H9 (cell line): ENCODE measurements at places on chromosomes 5 and 9. TPM values are rescaled to one million over a fixed set of nuclear protein-coding genes. Genes with fewer than 3 reads are reported as not detected.
A peak's percentile ranks its signal among the peaks of the same experiment; 100 is the strongest.

CFAP90 gene
- total RNA-seq, result 0.35 and 0.44 TPM in 2 replicates

APBA1 gene
- total RNA-seq, result 1.7 and 1.8 TPM in 2 replicates

MCTP1 gene
- total RNA-seq, result 2.5 and 3.0 TPM in 2 replicates

CDKN2B gene
- total RNA-seq, result 0.13 and 0.48 TPM in 2 replicates

SIGMAR1 gene
- 68.2 and 68.3 TPM in 2 replicates for total RNA-seq

CORO2A gene
- 15.5 and 15.8 TPM in 2 replicates for total RNA-seq

GABBR2 gene
- 0.66 and 0.94 TPM in 2 replicates for total RNA-seq

WNT8A gene
- total RNA-seq, result 0.26 and 0.33 TPM in 2 replicates

PFN3 gene
- total RNA-seq, result not detected in 2 replicates

GRCh38 chr5:37808945-37809344 lies 30.9 kb downstream of the GDNF start:
- H3K27ac ChIP-seq, result no peak overlapping the region
- H3K27me3 ChIP-seq, result no peaks in the 10 kb centered on the region; the same call in 1 of the 2 replicates
- DNase-seq, result no peak
- H3K4me1 ChIP-seq, result no peaks in the 10 kb centered on the region; the same call in 1 of the 2 replicates
- no peak overlapping the region for H3K4me3 ChIP-seq

GRCh38 chr9:127690735-127691134 lies 16.1 kb upstream of the CFAP157 start:
- H3K4me1 ChIP-seq, result no peaks in the 10 kb centered on the region
- H3K4me3 ChIP-seq, result no peak overlapping the region
- no peaks in the 10 kb centered on the region for H3K27me3 ChIP-seq

GRCh38 chr5:1720396-1721110 lies 79.1 kb downstream of the MRPL36 start:
- peak; percentile 8 for DNase-seq
- no peak overlapping the region for H3K27ac ChIP-seq
- no peak overlapping the region for H3K4me3 ChIP-seq
- no peaks in the 10 kb centered on the region for H3K27me3 ChIP-seq
- no peaks in the 10 kb centered on the region for H3K4me1 ChIP-seq

DNA sequence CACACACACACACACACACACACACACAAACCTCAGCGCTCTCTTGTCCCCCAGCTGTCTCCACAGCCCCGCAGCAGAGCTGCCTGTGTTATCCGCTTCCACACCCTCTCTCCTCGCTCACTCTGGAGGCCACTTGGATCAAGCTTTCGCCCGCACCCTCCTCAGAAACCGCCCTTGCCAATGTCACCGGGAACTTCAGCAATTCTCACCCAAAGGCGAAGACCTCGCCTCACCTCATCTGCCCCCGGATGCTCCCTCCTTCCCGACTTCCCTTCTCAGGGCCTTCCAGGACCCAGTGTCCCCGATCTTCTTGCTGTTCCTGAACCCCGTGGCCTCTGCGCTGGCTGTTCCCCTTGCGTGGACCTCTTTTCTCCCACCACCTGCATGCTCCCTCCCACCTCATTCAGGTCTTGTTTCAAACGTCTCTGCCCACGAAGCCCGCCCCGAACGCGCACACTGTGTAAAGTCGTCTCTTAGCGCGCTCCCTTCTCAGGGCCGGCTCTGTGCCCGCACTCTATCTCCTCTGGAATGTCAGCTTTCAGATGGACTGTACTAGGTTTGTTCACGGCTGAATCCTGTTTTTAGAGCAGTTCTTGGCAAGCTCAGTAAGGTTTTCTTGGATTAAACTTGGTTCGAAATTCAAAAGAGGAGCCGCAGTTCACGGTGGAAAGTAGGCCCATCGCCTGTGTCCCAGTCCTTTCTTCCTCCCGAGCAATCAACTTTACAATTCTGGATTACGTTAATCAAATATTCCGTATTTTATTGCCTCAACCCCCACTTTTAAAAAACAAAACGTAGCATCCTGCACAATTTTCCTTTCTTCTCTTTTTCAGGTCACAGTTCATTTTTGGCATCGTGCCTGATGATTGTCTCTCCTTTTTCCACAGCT lies 1.0 kb upstream of the TRIM7 start:
- H3K36me3 ChIP-seq, result no peaks in the 10 kb centered on the region
- H3K27me3 ChIP-seq, result peaks cover 26% of the 10 kb centered on the region; the same call in 1 of the 2 replicates
- H3K27ac ChIP-seq, result no peak overlapping the region
- H3K4me3 ChIP-seq, result peak overlapping the region; percentile 99
- DNase-seq, result no peak

- H3K4me1 ChIP-seq, result no peaks in the 10 kb centered on the region
- H3K4me3 ChIP-seq, result no peak overlapping the region
- no peaks in the 10 kb centered on the region for H3K27me3 ChIP-seq
- no peak for DNase-seq
- H3K36me3 ChIP-seq, result no peaks in the 10 kb centered on the region
- no peak overlapping the region for H3K27ac ChIP-seq
These were observed 8.2 kb upstream of the OR13D1 start for GRCh38 chr9:104686081-104686480.

DNA sequence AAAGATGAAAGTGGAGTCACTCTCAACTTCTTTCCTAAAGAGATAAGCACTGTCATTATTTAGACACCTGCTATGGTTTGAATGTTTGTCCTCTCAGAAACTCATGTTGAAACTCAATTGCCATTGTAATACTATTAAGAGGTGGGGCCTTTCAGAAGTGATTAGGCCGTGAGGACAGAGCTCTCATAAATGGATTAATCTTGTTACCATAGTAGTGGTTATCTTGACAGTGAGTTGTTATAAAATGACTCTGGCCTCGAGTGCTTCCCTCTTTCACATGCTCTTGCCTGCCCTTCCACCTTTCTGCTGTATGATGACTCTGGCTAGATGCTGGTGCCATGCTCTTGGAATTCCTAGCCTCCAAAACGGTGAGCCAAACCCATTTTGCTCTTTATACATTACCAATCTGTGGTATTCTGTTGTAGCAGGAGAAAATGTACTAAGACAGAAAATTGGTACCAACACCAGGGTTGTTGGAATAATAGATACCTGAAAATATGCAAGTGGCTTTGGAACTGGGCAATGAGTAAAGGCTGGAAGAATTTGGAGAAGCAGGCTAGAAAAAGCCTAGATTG lies 38.0 kb downstream of the GDA start:
- H3K4me1 ChIP-seq, result no peaks in the 10 kb centered on the region
- peaks cover 14% of the 10 kb centered on the region for H3K36me3 ChIP-seq
- no peaks in the 10 kb centered on the region for H3K27me3 ChIP-seq
- H3K27ac ChIP-seq, result no peak overlapping the region
- no peak overlapping the region for H3K4me3 ChIP-seq
- no peak for DNase-seq

DNA sequence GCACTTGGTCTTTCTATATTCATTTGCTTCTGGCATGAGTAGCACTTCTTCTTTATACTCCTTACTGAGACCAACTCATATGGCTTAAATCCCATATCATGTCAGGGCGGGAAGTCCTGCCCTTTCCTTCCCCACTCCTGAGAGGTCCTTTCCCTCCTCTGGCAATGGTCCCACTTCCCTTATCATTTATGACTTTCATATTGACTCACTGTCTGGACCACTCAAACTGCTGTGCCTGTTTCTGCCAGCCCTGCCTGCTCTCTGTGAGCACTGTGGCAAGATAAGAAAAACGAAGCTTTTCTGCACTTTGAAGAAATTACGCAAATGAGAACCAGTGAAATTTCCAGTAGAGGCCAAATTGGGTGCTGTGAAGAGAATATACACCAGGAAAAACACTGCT lies 58.1 kb downstream of the ZNF474 start:
- no peaks in the 10 kb centered on the region for H3K36me3 ChIP-seq
- H3K4me1 ChIP-seq, result peaks cover 9% of the 10 kb centered on the region; the same call in 1 of the 2 replicates
- H3K4me3 ChIP-seq, result no peak overlapping the region
- no peaks in the 10 kb centered on the region for H3K27me3 ChIP-seq
- no peak for DNase-seq

GRCh38 chr9:137069508-137070091 lies 757 bp downstream of the SAPCD2 start:
- peaks cover 4% of the 10 kb centered on the region for H3K36me3 ChIP-seq
- DNase-seq, result no peak
- no peaks in the 10 kb centered on the region for H3K27me3 ChIP-seq

- peak; percentile 27 for DNase-seq
- no peaks in the 10 kb centered on the region; the same call in 1 of the 2 replicates for H3K4me1 ChIP-seq
- H3K36me3 ChIP-seq, result no peaks in the 10 kb centered on the region
- no peak overlapping the region for H3K27ac ChIP-seq
These were observed 11.1 kb downstream of the IL33 start for GRCh38 chr9:6226696-6227095.

DNA sequence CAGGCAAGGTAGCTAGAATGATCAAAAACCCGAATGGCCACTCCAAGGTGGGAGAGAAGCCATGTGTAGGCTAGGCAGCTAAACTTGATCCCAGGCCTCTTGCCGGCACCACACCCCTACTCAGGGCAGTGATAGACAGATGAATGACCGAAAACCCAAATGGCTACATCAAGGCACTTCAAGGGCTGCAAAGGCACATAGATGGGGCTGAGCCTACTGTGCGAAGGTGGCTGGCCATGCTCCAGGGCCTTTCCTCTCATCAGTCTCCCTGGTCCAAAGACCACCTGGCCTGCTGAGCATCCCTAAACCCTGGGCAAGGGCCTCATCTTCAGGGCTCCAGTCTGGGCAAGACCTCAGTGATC lies 3.7 kb upstream of the TIFAB start:
- no peak overlapping the region for H3K27ac ChIP-seq
- H3K36me3 ChIP-seq, result no peaks in the 10 kb centered on the region
- DNase-seq, result no peak
- no peak overlapping the region for H3K4me3 ChIP-seq

DNA sequence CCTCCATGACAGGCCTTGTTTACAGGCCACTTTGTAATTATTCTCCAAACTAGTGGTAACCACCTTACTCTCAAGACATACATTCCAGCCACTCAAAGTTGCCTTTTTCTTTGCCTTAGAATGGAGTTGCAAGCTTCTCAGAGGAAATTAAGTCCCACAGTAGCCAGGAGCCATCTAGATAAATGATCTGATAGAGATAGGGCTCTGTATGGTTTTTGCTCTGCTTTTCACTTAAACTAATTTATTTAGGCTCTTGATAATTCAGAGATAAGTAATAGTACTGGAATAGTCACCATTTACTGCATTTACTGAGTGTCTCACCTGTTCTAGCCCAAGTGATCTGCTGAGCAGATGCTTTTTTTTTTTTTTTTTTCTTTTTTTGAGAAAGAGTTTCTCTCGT lies 7.5 kb downstream of the LARP1 start:
- H3K4me3 ChIP-seq, result no peak overlapping the region
- peaks cover 28% of the 10 kb centered on the region for H3K4me1 ChIP-seq
- no peak overlapping the region for H3K27ac ChIP-seq
- no peaks in the 10 kb centered on the region for H3K27me3 ChIP-seq
- H3K36me3 ChIP-seq, result no peaks in the 10 kb centered on the region; the same call in 1 of the 2 replicates

DNA sequence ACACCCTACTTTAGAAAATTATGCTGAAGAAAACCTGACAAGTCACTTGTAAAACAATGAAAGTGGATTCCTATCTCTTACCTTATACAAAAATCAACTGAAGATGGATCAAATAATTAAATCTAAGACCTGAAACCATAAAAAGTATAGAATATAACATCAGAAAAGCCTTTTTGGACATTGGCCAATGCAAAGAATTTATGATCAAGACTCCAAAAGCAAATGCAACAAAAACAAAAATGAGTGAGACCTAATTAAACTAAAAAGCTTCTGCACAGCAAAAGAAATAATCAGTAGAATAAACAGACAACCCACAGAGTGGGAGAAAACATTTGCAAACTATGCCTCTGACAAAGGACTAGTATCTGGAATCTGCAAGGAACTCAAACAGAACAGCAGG lies 303.0 kb upstream of the CDH9 start:
- peaks cover 22% of the 10 kb centered on the region for H3K36me3 ChIP-seq
- no peak overlapping the region for H3K27ac ChIP-seq
- no peak overlapping the region for H3K4me3 ChIP-seq
- H3K4me1 ChIP-seq, result no peaks in the 10 kb centered on the region
- DNase-seq, result no peak
- no peaks in the 10 kb centered on the region for H3K27me3 ChIP-seq

- H3K4me3 ChIP-seq, result no peak overlapping the region
- no peaks in the 10 kb centered on the region for H3K4me1 ChIP-seq
- no peaks in the 10 kb centered on the region; the same call in 2 of the 3 replicates for H3K36me3 ChIP-seq
- H3K27me3 ChIP-seq, result no peaks in the 10 kb centered on the region; the same call in 1 of the 2 replicates
- H3K27ac ChIP-seq, result no peak overlapping the region
These were observed 62.3 kb downstream of the TSTD2 start for GRCh38 chr9:97570899-97571298.

DNA sequence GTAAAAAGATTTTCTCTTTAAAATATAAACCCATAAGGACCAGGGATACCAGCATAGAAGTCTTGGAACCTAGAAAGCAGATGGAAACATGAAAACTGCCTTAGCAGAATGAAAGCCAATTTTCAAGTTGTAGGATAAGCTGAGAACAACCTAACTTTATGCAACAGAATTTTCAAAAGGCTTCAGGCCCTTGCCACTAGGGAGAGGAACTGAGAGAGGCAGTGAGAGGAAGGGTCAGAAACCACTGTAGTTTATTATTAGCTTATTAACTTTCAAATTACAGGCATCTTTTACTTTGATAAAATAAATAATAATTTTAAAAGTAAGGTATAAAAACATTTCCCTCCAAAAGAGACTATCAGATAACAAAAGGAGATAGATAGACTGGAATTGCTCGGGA lies 33.4 kb downstream of the FAM81B start:
- no peaks in the 10 kb centered on the region for H3K36me3 ChIP-seq

- peaks cover 5% of the 10 kb centered on the region for H3K4me1 ChIP-seq
- no peaks in the 10 kb centered on the region; the same call in 2 of the 3 replicates for H3K36me3 ChIP-seq
- H3K27ac ChIP-seq, result no peak within 1 kb of the TSS
- DNase-seq, result peak; percentile 73
- peak within 1 kb of the TSS; percentile 73 for H3K4me3 ChIP-seq
These were observed at the start of gene FBLL1 for GRCh38 chr5:168528521-168529373. TSS of gene FBLL1 (plus strand) at chr5:168529305. CDS start at chr5:168529505, 200 bp downstream.

DNA sequence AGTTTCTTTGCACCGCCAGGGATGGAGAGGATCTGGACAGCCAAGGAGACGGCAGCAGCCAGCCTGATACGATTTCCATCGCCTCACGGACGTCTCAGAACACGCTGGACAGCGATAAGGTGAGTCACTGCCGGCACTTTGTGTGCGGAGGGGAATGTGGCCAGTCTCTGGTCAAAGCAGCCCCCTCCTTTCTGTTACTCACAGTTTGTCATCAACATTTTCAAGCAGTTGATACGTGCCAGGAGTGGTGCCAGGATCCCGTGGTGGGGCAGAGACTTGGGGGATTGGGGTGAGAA lies 175.1 kb upstream of the OTULINL start:
- H3K4me3 ChIP-seq, result no peak overlapping the region
- no peaks in the 10 kb centered on the region for H3K4me1 ChIP-seq
- DNase-seq, result no peak
- H3K27me3 ChIP-seq, result no peaks in the 10 kb centered on the region
- peaks cover 22% of the 10 kb centered on the region for H3K36me3 ChIP-seq
